Fibroblast of pulmonary artery (primary cell): ENCODE measurements at places on chromosomes 6 and 20.
A peak's percentile ranks its signal among the peaks of the same experiment; 100 is the strongest.

DNA sequence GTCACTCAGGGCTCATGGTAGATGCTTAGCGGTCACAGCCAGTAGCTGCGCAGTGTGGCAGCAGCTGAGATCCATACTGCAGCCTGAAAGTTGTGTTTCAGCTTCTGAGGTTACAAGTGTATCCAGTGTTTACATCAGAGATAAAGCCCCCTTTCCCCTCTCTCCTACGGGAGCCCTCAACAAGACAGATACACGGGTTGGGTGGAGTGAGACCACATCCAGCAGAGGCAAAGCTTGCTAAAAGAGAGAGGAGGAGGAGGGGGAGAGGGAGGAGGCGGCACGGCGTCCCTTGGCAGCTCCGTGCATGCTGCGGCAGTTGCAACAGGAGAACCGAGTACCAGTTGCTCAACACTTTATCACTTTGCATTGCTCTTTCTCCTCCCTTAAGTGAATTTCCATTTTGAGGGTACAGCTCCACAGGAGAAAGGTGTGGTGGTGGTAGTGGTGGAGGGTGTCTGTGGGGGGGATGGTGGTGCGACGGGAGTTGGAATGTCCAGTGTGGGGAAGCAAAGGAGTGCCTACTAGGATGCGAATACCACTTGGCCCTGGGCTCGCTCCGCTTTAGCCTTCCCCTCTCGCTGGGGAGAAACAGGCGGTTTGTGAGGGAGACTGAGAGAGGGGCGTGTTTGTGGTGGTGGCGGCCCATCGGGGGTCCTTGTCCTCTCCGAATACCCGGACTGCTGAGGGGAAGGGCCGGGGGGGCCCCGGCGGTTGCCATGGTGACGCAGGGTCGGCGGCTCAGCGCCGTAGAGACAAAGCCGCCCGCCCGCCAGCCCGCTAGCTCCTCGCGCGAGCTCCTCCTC is 405 bp upstream of the RNF182 start:
- DNase-seq, result peak; percentile 37

DNA sequence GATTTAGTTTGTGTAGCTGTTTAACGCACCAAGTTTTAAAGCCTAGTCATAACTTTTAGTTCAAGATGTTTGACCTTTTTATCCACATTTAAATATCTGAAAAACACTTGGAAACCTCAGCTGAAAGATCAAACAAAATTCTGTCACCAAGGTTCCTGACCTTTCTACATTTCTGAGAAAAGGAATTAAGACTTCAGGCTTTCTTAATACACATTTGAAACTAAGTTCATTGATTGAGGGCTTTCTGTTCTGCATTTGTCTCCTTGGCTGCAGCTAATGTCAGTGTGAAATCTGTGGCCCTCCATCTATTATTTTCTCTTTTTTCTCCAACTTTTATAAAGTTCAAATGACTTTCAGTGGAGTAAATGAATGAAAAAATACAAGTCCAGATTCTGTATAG is 22.7 kb upstream of the FBXL4 start:
- DNase-seq, result no peak

DNA sequence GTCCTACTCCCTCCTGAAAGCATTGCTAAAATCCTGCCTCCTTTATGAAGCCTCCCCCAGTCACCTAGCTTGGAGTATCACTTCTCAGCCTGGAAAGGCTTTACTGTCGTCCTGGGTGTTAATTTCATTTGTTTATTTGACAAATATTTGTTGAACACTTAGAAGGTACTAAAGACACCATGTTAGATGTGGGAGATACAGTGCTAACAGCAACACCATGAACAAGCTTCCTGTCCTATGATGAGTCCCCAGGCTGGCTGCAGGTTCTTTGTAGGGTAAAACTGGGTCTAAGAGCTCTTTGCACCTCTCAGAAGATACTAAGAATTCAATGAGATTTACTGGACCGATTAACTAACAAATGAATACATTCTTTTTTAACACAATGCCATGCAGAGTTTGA is 109.2 kb upstream of the TMEM170B start:
- DNase-seq, result no peak

GRCh38 chr6:28941684-28942448 is 18.1 kb upstream of the TRIM27 start:
- DNase-seq, result no peak

DNA sequence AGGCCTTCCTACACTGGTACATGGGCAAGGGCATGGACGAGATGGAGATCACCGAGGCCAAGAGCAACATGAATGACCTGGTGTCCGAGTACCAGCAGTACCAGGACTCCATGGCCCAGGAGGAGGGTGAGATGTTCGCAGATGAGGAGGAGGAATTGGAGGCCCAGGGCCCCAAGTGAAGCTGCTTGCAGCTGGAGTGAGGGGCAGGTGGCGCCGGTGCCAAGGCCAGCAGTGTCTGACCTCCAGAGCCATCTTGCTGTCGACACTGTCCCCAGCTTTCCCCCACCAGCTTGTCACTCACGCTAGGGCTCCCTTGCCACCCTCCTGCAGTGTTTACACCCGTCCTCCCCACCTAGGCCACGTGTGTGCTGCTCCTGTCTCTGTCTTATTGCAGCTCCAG is 12.2 kb downstream of the GABRR2 start:
- DNase-seq, result no peak

GRCh38 chr20:19960745-19961144 is 56.4 kb upstream of the NAA20 start:
- no peak for DNase-seq

DNA sequence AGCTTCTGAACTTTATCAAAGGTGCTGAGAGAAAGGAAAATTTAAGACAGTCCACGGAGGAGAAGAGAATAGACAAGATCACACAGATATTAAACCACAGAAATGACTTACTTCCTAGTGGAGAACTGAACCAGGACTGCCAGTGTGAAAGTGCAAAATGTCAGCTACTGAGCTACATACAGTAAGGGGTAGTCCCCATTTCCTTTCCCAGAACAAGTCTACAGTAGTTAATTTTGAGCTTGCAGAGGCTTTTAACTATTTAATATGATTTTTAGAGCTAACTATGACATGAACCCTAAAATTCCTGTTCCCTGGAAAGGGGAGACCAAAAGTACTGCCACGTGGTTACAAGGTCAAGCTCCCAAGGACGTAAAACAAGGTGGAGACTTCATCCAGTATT is 45.1 kb downstream of the CEP85L start:
- DNase-seq, result no peak

DNA sequence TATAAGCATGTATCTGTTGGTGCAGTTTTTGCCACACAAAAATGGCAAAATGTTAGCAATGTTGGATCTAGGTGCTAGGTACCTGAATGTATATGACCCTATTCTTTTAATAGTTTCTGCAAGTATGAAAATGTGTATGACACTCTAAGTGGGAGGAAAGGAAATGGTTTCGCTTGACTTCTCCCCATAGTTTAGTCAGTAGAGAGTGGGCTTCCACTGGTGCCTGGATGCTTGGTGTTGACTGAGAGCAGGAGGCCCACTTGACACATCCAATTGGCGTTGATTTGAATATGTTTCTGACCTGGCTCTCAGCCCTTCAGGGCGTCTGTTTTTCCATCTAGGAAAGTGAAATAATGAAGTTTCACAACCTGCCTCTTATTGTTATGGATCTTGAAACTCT is 41.8 kb upstream of the GABRR1 start:
- no peak for DNase-seq

- no peak for DNase-seq
These were observed 736.6 kb downstream of the KIF16B start for GRCh38 chr20:15836634-15837033.

DNA sequence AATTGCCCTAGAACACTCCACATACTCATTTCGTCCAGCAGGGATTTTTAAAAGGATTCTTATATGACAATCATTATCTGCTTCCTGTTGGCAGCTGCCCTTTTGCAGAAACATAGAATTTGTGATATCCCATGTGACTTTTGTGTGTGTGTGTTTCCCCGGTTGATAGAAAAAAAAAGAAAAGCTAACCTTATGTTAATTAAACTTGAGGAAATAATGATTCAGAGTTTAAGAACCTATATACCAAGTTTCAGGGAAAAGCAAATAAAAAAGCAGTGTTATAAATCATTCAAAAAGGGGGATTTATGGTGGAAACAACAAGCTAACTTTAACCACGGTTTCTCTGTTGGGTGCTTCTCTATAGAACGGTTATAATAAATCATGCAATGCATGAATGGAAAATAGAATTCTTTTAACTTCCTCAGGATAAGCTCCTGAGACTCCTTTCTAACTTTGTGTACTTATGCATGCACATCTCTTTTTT is 826.9 kb upstream of the EYS start:
- no peak for DNase-seq

DNA sequence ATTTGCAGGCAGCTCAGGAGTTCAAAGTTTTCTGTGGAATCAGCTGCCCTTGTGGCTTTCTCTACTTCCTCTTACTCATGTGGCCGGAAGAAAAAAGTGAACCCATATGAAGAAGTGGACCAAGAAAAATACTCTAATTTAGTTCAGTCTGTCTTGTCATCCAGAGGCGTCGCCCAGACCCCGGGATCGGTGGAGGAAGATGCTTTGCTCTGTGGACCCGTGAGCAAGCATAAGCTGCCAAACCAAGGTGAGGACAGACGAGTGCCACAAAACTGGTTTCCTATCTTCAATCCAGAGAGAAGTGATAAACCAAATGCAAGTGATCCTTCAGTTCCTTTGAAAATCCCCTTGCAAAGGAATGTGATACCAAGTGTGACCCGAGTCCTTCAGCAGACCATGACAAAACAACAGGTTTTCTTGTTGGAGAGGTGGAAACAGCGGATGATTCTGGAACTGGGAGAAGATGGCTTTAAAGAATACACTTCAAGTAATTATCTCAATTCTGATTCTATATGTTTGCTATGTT is 1.1 kb downstream of the MGME1 start:
- DNase-seq, result peak; percentile 36

GRCh38 chr20:3383878-3384495 is 23.5 kb downstream of the DNAAF9 start:
- DNase-seq, result no peak

- no peak for DNase-seq
These were observed 15.0 kb downstream of the CCN2 start for GRCh38 chr6:131936156-131936555.

GRCh38 chr20:45444050-45444449 is 25.5 kb upstream of the WFDC2 start:
- no peak for DNase-seq

- DNase-seq, result no peak
These were observed 85.9 kb downstream of the SMLR1 start for GRCh38 chr6:130913120-130913519.

- no peak for DNase-seq
These were observed 6.2 kb upstream of the RAET1E start for GRCh38 chr6:149903938-149904611.

DNA sequence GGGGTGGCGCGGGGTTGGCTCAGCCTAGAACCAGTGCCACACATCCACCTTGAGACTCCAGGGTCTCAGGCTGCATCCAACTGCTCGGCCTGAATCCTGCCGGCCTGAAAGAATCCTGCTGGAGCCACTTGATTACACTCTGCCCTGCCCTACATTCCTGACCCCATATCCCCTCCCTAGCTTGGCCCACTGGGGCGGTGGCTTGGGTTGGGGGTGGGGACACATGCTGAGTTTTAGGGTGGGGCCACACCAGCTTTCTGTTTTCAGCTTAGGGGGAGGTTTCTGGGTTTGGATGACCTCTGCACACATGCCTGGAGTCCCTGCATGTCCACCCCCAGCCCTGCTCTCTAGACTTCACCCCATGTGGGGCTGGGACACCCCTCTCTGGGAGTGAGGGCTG is 6.8 kb downstream of the ITPR3 start:
- no peak for DNase-seq

DNA sequence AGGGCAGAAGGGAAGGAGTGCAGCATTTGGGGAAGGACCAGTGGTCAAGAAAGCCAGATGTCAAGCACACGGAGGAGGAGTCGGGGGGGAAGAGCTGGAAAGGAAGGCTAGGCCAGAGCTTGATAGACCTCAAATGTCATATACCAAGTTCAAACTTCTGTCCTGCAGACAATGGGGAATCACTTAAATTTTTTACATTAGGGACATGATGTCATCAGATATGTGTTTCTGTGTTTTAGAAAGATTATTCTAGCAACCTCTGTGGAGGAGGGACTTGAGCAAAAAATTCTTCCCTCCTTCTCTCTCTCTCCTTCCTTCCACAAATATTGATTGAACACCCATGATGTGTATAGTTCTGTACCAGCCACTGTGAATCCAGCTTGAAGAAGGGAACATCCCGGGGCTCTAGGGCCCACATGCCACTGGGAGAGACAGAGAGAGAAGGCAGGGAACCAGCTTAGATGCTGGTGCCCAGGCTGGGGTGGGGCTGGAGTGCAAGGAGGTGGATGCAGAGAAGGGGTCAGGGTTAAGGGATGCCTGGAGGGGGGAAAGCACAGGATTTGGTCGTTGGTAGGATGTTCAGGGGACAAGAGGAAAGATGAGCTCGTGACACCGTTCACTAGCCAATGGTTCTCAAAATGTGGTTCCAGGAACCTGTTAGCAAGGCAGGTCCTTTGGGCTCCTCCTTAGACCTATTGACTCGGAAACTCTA is 19.8 kb upstream of the AAR2 start:
- DNase-seq, result no peak

GRCh38 chr20:17394411-17394810 is 136.8 kb downstream of the BFSP1 start:
- no peak for DNase-seq

DNA sequence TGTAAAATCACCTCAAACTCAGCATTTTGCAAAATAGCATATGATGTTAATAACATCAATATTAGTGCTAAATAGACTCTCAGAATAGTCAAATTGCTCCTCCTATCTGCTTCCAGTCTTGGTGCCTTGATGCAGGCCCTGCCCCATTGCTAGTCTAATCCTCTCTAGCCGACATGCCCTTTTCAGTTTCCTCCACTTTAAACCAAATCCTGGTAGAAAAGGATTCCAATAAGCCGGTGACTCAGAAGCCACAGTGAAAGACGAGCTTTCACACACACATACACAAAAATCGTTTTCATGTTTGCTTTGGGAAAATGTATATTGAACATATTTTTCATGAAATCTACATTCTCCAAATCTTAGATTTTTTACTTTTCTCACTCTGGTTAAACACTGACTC is 203.1 kb downstream of the LMBRD1 start:
- DNase-seq, result no peak

DNA sequence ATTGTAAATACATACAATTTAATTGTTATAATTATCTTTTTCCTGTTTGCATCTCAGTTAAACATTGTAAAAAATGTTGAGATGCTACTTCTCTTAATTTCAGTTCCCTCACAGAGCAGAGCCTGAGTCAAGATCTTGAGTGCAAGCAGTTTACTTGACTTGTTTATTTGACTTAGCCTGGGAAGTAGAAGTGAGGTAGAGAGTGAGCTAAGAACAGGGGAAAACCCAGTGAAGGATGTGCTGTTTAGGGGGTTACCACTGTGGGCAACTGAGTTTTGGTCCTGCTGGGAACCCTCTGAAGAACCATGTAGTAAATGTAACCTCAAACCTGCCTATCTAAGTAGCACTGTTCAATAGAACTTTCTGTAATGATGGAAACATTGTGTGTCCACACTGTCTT is 495.2 kb upstream of the FLRT3 start:
- DNase-seq, result no peak

DNA sequence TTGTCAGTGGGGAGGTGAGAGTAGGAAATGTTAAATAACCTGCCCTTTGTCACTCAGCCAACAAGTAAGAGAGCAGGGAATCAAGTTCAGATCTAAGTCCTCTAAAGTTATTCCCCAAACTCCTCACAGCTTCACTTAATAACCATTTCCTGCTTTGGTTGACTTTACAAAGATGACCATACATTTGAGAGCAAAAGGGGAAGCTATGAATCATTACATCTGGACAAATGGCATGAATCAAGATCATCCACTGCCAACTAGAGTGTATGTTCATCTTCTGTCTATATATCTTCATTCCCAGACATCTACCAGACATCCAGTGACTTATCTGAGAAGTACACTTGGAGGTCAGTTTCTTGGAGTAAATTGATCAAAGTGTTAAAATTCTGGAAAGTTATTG is 15.1 kb upstream of the HIVEP2 start:
- DNase-seq, result peak; percentile 51
